ENCODE measurements at places on chromosomes 12 and 14. TPM values are rescaled to one million over a fixed set of nuclear protein-coding genes. Genes with fewer than 3 reads are reported as not detected.

- no peak for DNase-seq
These were observed 31.1 kb downstream of the APOBEC1 start for GRCh38 chr12:7634561-7634960.

Gene KCNA5
- 1.9 TPM for polyA plus RNA-seq

DNA sequence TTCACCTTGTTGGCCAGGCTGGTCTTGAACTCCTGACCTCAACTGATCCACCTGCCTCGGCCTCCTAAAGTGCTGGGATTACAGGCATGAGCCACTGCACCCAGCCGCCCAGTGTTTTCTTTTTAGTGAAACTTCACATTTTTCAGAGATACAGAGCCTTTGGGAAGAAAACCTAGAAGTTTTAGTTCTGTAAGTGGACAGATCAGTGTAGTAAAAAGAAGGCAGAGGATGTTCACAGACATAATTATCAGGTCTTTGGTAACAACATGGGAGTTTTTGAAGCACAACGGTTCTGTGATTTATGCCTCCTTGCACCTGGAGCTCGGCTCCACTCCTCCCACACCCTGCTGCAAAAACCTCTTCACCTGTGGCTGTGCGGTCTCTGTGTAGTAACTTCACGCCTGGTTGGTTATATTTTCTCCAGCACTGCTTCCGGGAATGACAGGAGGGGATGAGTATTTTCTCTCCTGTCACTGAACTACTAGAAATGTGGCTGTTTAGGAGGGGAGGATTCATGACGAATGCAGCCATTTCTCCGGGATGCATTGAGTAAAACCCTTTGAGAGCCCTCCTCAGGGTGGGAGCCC lies 67.0 kb downstream of the ARF6 start:
- no peak for DNase-seq

Gene KRT77
- not detected for polyA plus RNA-seq

GRCh38 chr12:130198663-130199060 lies 36.4 kb downstream of the FZD10 start:
- no peak for DNase-seq

Gene TSHR
- polyA plus RNA-seq: 0.22 TPM

DNA sequence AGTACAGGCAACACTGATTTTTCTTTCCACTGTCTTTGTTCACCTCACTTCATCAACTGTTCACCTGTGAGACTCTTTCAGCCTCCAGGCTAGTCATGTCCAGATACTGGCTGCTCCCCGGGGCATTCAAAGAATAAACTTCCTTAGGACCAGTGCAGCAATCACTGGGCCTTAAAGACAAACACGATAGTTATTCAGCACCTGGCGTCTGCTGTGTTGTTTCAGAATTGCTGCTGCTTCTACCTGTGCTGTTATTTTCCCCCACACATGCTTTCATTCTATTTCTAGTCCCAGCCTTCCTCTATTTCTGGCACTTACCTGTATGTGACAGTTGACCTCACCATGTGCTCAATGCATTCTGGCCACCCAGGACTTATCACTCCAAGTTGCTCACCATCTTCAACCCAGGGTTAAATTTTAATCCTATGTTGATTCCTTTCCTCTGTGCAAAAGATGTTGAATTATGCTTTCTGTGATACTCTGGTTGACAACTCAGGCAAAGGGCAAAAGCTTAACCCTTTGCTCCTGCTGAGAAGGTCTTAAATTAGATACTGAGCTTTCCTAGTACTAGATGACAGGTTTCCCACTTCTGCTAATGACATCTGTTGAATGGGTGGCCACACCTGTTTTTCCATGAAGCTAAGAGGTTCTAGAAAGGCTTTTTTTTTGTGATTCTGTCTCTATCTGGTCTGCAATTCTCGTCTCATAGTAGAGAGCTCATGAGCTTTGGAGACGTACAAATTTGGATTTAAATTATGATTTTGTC lies 41.4 kb downstream of the PTPRQ start:
- DNase-seq: no peak

Gene KCNK10
- 0.24 TPM for polyA plus RNA-seq

DNA sequence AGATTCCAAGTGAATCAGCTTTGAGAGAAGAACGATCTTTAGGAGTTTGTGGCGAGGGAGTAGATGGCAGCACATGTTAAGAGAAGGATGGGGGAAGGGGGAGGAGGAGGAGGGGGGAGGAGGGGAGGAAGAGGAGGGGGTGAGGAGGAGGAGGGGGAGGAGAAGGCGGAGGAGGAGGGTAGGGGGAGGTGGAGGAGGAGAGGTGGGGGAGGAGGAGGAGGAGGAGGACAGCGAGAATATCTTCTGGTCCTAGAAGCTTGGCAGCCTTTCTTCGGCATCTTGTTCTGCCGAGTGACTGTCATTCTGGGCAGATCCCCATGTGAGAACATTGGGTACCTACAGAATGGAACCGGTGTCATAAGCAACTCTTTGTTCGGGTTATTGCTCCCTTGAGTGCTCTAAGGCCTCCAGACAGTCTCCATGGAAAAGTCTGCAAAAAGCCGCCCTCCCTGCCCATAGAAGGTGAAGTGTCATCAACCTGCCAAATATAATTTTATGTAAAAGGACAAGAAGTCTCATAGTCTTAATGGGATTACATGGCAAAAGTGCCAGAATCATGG lies 6.9 kb downstream of the RFC5 start:
- no peak for DNase-seq

DNA sequence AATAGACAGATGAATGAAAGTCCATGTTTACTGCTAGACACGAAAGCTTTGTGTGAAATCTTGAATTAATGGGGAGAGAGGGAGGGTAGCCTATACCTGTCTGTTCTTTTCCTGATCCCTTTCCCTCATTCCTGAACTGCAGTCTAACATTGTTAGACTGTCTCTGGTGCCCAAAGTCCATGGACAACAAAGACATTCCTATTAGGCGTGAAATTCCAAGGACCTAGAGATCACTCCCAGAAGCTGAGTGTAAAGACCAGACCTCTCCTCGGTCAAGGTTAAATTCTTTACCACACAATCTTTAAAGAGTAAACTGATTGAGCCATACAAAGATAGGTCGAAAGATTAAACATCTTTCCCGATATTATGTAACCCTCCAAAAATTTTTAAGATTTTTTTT lies 270.7 kb upstream of the GARIN2 start:
- no peak for DNase-seq

DNA sequence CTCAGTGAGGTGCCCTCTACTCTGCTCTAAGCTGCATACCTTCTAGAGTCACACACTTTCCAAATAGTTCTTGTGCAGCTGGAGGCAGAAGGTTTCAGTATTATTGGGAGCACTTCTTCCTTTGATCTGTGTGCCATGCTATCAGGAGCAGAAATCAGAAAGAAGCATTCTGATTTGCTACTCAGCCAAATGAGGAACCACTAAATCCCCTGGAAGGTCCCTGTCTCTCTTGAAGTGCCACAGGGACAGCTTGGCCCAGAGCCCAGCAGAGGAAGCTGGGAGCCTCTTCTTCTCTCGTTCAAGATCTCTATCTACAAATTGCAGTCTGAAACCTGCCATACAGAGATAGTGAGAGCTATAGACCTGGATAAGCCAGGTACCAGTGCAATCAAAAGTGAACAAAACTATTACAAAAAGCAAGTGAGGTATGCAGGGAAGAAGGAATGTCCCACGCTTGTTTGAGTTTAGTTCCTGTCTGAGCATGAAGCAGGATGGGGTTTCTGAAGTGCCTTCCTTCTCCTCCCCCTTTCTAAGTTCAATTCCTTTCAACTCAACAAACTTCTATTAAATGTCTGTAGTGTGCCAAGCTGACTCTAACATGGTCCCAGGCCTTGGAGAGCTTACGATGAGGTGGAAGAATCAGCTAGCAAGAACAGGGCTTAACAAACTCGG lies 100.9 kb upstream of the PARP11 start:
- no peak for DNase-seq

DNA sequence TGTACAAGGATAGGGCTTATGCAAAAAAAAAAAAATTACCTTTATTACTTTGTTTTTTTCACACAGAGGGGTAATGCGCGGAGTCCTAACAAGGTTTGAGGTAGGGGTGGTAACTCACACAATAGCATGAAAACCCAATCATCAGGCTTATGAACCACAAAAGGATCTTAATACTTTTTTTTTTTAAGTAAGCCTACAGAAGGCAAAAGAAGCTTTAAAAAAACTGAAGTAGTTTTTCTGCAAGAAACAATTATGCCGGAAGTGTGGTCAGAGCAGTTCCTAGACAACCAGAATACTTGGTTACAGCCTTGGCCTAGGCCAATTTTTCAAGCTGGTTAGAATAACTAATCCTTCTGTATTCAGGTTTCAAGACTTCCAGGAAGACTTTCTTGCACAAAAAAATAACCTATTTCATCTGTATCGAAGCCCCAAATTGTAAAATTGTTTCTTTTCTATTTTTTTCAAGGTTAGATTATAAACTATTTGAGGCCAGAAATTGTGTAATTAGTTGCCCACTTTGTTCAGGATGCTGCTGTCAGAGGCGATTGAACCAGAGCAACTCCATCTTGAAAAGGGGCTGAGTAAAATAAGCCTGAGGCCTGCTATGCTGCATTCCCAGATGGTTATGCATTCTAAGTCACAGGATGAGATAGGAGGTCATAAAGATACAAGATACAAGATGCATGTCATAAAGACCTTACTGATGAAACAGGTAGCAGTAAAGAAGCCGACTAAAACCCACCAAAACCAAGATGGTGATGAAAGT lies 1.8 kb upstream of the GNS start:
- DNase-seq: no peak

DNA sequence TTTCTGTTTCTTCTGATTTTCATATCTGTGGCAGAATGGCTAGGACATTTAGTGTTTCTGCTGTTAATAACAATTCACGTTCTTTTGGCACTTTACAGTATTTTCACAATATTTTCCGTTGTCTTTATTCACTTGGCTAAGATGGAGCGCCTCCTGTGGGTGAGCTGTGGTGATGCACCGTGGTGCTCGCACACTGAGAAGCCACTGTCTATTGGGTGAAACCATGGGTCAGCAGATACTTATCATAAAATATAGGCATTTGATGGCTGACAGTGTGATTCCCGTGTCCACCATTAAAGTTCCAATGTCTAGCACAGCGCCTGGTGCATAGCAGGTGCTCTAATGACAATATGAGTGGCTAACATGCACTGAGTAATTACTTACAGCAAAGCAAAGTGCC lies 141.8 kb downstream of the VRK1 start:
- DNase-seq: no peak

Gene EPYC
- polyA plus RNA-seq: 0.64 TPM

Gene GPR68
- 1.7 TPM for polyA plus RNA-seq

- DNase-seq: no peak
These were observed 41.7 kb upstream of the FRS2 start for GRCh38 chr12:69428351-69429073.

- no peak for DNase-seq
These were observed 87.8 kb downstream of the RIC8B start for GRCh38 chr12:106861984-106862916.

Gene VRTN
- not detected for polyA plus RNA-seq

DNA sequence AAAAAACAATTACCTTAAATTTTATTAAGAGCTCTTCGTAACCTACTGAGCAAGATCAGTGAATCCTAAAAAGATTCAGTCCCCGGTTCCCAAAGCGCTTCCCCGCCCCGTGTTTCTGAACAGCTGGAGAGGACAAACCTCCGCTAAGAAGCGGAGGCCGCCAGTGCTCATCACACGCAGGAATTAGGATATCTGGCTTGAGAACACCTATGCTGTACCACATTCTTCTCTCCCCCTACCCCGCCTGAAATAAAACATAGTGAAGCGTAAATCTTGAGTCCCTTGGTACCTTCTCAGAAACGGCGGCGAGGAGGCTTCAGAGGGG lies 774 bp upstream of the WDR20 start:
- no peak for DNase-seq

DNA sequence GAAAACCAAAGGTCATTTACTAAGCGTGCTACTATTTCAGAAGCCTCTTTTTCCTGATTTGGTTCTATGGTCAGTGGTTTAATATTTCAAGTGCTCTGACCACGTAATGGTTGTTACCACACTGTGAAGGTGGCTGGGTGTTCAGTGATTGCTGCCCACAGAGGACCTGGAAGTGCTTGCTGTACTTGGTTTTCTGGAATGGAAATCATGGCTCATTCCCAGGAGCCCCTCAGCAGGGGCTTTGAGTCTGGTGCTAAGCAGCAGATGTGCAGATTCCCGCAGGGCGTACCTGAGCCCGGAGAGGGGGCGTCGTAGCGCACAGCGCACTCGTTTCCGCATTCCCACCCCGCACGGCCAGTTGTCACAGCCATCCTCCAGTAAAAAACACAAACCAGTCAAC lies 50.5 kb downstream of the TRAF3 start:
- DNase-seq: no peak

- DNase-seq: no peak
These were observed 1.6 kb upstream of the SLC7A8 start for GRCh38 chr14:23185063-23185462.

Gene FGF23
- polyA plus RNA-seq: not detected

GRCh38 chr12:11227373-11227772 lies 40.6 kb upstream of the TAS2R42 start:
- DNase-seq: no peak

All from left renal pelvis (tissue), 4 donors.